ENCODE measurements at places on chromosomes 16 and 17.

- DNase-seq: no peak
These were observed 13.3 kb downstream of the CAVIN1 start for GRCh38 chr17:42409523-42410318.

DNA sequence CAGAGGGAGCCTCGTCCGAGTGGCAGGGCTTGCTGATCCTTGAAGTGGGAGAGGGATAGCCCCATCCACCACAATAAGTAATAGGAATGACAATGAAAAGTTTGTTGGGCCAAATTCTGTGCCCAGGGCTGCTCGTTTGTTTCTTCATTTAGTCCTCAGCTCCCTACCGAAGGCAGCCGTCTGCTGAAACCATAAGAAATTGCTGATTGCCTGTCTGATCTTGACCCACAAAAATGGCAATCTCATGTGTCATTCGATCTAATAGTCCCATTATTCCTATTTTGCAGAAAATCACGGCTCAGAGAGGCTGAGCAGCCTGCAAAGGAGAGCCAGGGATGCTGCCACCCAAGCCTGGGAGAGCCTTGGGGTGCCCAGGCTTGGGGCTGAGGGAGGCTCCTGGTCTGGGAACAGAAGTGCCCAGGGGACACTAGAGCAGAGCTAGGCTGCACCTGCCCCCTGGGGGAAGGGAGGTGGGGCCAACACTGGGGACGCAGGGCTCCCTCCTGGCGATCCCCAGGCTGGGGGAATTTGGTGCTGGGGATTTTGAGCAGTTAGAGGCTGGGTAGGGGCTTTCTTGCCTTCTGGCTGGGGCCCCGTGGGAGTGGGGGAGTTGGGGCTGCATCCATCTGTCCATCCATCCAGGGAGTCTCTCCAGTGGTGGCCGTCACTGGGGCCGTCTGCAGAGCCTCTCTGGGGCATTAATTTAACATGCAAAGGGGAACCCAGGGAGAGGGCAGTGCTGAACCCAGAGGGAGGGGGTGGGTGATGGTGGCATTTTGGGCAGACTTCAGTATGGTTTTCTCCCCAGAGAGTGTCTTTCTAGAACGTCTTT is 53.5 kb downstream of the SOCS1 start:
- DNase-seq: no peak

GRCh38 chr17:75769536-75769935 is 4.5 kb upstream of the GALK1 start:
- no peak for DNase-seq

GRCh38 chr17:50062293-50063243 is 6.7 kb downstream of the ITGA3 start:
- no peak for DNase-seq

DNA sequence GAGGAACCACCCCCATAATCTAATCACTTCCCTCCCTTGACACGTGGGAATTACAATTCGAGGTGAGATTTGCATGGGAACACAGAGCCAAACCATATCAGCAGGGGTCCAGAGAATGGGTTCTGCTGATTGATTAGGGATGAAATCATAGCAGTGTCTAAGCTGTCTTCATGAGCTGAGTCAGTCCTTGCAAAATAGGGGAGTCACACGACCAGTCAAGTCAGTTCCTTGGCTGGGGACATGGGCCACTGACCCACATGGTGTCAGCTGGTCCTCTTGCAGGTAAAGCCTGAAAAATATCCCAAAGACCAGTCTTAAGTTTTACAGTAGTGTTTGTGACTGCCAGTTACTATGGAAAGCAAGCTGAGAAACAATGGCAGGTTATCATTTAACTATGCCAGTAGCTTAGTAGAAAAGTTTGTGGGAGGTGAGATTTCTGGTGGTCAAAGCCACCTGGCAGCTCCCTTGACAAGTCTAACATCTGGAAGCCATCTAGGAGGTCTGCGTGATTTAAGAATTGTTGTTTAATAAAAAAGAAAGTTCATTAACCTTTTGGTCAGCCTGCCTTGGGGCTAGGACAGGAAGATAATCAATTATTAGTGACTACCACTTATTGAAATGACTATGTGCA is 15.7 kb upstream of the ATF7IP2 start:
- no peak for DNase-seq

DNA sequence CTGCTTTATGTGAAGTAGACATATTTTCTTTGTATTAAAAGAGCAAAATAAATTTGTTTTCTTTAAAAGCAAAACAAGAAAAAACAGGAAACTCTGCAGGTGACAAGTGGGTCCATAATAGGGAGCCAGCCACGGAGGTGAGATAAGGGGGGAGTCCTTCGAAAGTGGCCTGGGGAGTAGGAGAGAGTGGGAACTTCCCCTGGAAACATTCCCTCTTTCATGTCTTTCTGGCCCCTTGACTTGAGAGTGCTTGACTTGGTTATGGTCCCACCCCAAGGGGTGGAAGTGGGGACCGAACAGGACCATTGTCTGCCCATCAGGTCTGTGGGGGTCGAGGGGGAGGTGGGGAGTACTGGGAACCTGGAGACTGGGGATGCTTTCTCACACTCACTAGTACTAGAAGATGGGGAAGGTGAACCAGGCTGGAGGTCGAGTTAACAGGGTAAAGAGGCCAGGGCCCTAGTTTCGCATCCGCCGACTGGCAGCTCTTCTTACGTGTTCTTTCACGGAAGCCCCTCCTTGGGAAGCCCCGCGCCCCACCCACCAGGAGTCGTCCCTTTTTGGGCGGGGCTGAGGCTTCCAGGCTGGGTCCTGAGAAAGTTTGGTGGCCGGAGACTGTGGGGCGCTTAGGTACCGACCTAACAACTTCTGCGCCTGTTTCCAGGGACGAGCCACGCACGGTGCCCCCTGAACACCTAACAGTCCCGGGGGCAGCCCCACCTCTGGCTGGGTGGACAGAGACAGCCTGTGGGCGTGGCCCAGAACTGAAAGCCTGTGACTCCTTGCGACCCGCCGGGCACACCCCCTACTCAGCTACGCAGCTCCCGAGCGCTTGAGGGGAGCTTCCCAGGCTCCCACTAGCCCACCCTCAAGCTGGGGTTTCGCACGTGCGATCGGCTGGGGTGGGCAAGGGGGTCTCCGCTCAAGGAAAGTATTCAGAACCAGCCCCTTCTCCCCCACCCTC is 790 bp downstream of the TRADD start:
- peak; percentile 91 for DNase-seq

GRCh38 chr17:72244956-72245355 is 124.1 kb downstream of the SOX9 start:
- DNase-seq: no peak

DNA sequence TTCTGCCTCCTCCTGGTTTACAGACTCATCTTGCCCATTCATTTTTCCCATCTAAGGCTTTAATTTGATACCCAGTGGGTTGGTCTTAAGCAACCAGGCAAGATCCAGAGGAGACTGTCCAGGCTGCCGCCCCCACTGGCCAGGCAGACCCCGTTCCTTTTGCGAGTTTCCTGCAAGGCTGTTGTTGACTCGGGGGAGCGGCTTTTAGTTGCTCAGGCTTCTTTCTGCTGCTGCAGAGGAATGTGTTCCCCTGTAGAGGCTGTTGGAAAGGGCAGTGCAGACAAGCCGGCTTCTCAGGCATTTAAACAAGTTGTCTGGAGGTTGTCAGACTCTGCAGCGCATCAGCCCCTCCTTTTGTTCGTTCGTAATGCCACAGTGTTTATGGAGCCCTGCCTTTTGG is 231.2 kb downstream of the PRKCA start:
- DNase-seq: no peak

DNA sequence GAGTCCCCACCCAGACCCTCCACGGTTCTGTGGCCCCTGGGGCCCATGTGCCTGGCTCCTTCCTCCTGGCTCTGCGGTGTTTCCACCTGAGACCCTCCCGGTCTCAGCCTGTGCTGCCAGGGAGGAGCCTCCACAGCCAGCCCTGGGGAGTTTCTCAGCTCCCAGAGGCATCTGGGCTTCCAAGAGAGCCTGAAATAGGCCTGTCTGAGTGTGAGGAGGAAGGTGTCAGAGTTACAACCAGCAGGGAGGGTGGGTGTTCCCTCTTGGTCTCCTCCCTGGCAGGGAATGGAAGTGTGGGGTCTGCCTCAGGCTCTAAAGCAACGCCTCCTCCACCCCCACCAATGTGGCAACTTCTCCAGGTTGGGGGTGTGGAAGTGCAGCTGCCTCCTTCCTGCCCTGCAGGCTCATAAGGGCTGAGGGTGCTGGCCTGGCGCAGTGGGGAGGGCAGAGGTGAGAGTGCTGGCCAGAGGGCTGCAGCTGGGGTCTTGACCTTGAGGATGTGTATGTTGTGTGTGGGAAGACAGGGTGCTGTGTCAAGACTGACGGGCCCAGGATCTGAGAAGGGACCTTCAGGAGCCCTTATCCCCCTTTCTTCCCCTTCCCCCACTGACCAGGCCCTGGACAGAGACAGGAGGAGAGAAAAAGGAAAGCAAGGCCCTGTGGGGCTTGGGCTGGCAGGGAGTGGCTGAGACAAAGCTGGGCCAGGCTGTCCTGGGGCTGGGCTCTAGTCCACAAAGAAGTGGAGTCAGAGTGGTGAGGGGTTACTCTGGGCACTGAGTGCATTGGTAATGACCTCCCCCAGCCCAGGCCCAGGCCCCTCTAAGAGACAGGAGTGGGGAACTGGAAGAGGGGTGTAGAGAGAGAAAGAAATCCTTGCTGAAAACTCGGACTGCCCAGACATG is 2.4 kb downstream of the CYGB start:
- no peak for DNase-seq

GRCh38 chr17:13509527-13509926 is 92.2 kb downstream of the HS3ST3A1 start:
- no peak for DNase-seq

DNA sequence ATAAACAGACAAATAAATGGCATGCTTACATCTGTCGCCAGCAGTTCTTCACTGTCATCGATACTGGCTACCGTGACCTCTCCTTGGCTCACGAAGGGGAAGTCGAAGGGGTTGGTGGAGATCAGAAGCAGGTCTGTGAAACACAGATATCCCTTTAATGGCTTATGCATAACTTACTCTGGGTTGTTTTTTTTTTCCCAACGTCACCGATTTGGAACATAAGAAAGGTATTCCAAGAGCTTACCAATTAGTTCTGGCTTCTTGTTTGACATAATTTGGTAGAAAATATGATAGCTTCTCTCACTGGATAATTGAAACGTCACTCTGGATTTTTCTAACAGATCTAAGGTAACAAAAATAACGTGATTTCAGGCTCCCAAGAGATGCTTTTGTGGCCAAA is 18.2 kb downstream of the MYH13 start:
- DNase-seq: no peak

DNA sequence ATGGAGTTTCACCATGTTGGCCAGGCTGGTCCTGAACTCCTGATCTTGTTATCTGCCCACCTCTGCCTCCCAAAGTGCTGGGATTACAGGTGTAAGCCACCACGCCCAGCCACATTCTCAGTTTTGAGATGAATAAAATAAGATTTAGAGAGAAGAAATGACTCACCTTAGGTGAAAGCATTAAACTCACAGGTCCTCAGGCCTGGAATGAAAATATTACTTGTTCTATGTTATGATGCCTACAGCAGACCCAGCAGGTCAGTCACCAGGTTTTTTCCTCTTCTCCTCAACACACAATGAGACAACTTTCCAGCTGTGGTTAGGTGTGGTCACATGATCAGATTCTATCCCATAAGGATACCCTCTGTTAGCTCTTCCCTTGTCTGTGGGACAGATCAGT is 150.3 kb downstream of the C16orf95 start:
- no peak for DNase-seq

- no peak for DNase-seq
These were observed 49.8 kb downstream of the TMEM100 start for GRCh38 chr17:55672585-55673501.

DNA sequence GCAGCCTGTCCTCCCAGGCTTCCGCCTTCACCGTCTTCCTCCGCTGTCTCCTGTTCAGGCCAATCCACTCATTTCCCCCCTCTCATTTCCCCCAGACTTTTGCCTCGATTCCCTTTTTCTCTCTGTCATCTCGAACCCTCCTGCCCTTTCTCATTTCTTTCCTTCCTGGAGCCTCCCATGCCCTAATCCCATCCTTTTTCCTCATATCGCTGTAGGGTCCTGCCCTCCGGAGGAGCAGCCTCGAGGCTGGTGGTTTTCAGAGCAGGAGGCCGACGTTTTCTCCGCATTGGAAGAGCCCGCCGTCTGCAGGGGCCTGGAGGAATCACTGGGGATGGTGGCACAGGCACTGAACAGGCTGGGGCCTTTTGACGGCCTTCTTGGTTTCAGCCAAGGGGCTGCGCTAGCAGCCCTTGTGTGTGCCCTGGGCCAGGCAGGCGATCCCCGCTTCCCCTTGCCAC is 597 bp downstream of the OVCA2 start:
- DNase-seq: no peak

GRCh38 chr17:6701719-6702118 is 11.4 kb downstream of the SLC13A5 start:
- DNase-seq: peak; percentile 7

DNA sequence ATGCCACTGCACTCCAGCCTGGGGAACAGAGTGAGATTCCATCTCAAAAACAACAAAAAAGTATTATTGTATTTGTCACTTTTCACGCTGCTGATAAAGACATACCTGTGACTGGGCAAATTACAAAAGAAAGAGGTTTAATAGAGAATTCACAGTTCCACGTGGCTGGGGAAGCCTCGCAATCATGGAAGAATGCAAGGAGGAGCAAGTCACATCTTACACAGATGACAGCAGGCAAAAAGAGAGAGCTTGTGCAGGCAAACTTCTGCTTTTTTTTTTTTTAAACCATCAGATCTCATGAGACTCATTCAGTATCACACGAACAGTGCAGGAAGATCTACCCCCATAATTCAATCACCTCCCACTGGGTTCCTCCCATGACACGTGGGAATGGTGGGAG is 41.5 kb upstream of the ETV4 start:
- no peak for DNase-seq

- DNase-seq: no peak
These were observed 6.0 kb downstream of the KRT20 start for GRCh38 chr17:40879026-40879425.

DNA sequence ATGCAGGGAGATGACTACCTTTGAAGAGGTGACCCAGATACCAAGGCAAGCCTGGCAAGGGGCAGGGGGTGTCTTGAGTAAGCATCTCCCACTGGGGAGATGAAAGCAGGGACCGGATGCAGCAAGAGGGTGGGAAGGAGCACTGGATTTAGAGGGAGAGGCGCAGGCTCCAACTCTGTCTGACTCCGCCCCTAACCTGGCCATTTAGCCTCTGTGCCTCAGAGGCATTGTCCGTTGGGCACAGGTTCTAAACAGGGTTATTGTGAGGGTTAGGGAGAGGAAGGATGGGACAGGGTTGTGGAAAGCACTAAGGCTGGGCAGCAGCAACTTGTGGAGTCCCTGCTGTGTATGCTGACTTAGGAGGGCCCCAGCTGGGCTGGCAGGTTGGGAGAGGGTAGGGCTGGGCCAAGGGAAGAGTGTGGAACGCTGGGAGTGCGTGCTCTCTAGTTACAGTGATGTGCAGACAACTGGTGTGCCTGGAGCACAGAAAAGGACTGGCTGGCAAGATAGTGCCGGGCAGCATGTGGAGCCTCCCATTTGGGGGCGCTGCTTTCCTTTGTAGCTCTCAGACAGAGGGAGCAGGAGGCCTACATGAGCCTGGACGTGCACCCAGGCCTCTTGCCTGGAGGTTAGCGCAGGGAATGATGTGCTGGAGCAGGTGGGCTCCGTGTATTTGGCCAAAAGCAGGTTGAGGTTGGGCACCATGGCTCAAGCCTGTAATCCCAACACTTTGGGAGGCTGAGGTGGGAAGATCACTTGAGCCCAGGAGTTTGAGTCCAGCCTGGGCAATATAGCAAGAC is 26.2 kb downstream of the TBX2 start:
- DNase-seq: no peak

- DNase-seq: no peak
These were observed 35.2 kb downstream of the USP22 start for GRCh38 chr17:21007646-21008045.
